NK-92 treated with Interleukin-12 subunit alpha and Interleukin-12 subunit beta, amount 100 ng/mL, for 24 hours (cell line): ENCODE measurements at places on chromosomes 2 and 18.

DNA sequence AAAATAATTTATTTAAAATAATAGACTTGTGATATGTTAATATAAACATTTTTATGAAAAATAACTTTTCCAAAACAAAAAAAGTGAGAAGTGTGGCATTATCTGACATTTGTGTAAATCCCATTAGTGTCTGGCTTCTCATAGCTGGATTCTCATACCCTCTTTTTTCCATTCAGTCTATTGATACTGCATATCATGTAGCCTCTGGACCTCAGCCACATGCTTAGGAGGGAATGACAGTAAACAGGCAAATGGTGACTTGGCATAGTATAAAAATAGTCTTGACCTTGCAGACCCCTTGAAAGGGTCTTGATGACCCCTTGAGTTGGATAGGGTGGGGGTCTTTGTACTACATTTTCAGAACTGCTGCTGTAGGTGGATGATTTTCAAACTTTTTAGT lies 29.2 kb downstream of the GALNT1 start:
- no peak for DNase-seq

- no peak for DNase-seq
Measured at GRCh38 chr18:37175727-37176620, 347.0 kb downstream of the KIAA1328 start.

DNA sequence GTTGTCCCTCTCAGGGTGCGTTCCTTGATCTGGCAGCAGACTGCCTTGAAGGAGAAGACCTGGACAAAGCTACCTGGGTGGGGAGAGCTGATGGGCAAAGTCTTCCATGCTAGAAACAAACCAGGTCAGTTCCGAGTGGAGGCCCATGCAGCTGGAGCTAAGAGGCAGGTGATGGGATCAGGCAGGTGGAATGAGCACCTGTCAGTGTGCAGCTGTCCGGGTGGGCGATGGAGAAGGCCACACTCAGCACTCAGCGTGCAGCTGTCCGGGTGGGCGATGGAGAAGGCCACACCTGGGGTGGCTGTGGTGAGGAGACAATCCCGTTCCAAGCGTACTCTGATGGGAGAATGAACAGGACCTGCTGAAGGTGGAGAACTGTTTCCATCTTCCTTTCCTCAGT lies 237.3 kb upstream of the MYT1L start:
- no peak for DNase-seq

- no peak for DNase-seq
Measured at GRCh38 chr18:49704334-49704733, 109.0 kb downstream of the ACAA2 start.

DNA sequence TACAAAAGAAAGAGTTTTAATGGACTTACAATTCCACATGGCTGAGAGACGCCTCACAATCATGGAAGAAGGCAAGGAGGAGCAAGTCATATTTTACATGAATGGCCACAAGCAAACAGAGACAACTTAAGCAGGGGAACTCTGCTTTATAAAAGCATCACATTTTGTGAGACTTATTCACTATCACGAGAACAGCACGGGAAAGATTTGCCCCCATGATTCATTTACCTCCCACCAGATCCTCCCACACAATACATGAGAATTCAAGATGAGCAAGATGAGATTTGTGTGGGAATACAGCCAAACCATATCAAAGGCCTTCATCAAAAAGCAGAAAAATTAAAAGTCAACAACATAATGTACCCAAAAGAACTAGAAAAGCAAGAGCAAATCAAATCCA lies 111.0 kb upstream of the RPRM start:
- no peak for DNase-seq

DNA sequence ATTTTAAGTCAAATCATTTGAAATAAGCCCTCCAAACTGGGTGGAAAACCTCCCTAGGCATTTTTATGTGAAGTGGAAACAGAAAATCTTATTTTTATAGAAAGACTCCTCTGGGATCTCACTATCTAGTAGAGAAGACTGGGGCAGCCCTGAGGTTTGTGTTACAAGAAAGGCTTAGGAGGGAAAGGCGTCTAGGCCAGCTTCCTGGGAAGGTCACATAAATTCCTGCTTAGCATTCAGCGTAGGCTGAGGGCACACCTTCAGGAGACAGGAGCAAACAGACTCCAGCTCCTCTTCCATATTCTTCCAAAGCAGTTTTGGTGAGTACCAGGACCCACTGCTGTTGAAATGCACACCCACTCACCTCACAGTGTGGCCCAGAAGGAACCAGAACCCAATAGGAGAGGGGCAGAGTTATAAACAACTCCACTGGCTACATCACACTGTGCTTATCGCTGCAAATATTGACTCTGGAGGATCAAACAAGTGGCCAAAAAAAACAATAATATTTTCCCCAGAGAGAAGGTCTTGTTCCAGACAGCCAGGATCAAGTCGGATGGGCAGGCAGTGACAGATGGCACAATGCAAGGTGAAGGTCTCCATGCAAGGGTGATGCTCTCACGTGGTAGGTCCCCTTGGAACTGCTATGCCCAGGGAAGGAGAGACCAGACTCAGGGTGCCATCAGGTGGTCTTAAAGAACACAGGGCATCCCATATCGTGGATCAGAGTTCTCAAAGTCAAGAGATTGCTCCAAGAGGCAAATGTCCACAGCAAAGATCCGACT lies 17.7 kb upstream of the IGFBP2 start:
- no peak for DNase-seq

DNA sequence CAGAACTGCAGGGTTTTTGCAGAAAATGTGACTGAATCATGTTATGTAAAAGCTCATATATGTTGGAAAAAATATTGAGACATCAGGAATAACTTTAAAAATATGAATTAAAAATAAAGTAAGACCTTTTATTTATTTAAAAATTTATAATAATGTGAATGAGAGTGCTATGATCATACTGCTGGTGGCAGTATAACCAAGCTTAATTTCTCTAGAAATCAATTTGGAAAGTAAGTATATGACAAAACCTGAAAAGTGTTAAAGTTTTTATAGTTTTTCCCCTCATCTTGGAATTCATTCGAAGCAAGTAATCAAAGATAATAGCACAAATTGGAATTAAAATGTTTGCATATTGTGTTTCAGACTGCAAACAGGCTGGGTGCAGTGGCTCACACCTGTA lies 7.5 kb downstream of the SLC39A10 start:
- no peak for DNase-seq

GRCh38 chr2:46891956-46892553 lies 23.6 kb downstream of the MCFD2 start:
- no peak for DNase-seq

- DNase-seq: no peak
Measured at GRCh38 chr2:216474925-216475670, 23.5 kb upstream of the RPL37A start.

- no peak for DNase-seq
Measured at GRCh38 chr2:46431481-46432235, 47.7 kb upstream of the TMEM247 start.

- DNase-seq: no peak
Measured at GRCh38 chr2:171712051-171712450, 24.8 kb downstream of the DYNC1I2 start.

- no peak for DNase-seq
Measured at GRCh38 chr2:220533485-220533884, 906.1 kb downstream of the SLC4A3 start.

DNA sequence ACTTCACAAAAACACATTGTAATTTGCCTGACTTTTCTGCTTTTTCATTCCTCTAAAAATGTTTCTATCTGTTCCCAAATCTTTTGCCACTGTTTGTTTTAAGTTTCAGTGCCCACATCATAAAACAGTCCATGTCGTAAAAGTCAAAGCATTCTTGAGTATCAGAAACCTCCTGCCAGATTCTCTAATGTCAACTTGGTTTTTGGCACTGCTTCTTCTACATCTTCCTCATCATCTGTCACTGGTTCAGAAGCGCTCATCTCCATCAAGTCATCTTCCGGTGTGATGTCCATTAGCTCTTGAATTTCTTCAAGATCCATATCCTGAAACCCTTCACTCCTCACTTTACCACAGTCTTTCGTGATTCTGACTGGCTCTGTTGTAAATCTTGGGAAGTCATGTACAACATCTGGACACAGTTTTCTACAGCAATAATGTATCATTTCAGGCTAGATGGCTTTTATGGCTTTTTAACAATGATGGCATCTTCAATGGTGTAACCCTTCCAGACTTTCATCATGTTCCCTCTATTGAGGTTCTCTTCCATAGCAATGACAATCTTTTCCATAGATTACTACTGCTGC lies 19.6 kb downstream of the CUL3 start:
- DNase-seq: no peak

DNA sequence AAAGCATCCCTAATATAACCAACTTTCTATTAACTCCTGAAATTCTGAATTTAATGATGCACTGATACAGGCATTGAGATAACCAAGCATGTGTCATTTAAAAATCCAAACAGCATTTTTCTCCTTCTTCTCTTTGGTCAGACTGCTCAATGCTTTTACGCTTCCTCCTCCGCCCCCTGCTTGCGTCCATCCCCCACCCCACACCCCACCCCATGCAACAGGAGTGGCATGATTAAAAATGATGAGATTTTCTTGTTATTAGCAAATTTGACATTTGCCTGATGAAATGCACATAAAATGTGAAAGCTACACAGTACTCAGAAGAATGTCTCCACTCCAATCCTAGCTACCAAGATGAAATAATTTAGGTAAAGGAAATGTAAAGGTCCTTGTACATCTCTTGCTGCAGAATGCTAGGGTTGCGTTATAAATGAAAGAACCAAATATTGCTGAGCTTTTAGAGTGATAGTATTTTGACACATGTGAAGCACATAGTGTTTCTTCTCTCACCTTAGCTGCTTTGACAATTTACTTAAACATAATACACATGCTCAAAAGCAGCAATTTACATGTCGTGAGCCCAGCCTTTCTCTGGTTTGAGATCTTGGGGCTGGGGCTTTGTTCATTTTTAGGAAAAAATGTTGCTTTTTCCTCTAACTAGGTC lies 263.8 kb downstream of the MEIS1 start:
- no peak for DNase-seq

DNA sequence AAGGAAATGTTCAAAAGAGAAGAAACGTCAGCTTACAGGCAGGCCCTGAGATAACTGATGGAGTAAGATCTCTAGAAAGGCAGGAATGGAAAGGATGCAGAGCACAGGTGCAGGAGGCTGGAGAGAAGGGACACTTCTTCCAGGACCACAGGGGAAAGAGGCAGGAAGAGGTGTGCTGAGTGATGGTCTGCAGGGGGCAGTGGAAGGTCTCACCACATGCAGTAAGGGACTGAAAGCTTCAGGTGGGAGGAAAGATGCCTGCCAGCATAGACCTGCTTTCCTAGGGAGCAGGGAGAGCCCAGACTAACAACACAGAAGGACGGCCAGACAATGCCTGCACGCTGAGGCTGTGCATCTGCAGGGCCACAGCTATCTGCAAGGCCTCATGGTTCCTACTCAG lies 156.8 kb downstream of the L3MBTL4 start:
- no peak for DNase-seq

- no peak for DNase-seq
Measured at GRCh38 chr2:43230351-43230885, 4.0 kb upstream of the ZFP36L2 start.

DNA sequence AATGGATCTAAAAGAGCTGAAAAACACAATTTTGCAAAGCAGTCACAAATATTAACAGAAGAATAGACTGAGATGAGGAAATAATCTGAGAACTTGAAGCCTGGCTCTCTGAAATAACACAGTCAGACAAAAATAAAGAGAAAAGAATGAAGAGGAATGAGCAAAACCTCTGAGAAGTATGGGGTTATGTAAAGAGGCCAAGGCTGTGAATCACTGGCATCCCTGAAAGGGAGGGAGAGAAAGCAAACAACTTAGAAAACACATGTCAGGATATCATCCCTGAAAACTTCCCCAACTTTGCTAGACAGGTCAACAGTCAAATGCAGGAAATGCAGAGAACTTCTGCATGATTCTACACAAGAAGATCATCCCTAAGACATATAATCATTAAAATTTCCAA lies 73.5 kb upstream of the LHCGR start:
- no peak for DNase-seq

GRCh38 chr2:170997893-170998597 lies 69.0 kb downstream of the GORASP2 start:
- DNase-seq: no peak

- DNase-seq: no peak
Measured at GRCh38 chr2:41933585-41934320, 114.1 kb upstream of the PKDCC start.

- DNase-seq: no peak
Measured at GRCh38 chr2:199443589-199444130, 14.1 kb downstream of the SATB2 start.

DNA sequence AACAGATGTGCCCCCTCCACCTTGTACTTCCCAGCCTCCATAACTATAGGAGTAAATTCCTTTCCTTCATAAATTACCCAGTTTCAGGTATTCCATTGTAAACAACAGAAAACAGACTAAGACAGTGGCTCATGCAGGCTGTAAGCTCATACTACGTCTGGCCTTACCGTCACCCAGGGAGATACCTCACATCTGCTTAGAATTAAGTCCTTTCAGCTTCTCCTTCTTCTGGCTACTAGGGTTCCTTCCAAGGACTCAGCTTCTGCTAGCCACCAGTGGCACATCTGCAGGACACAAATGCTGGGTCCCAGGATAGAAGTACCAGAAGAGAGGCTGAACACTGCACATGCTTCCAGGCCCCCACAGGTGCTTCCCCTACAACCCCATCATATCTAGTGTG lies 22.4 kb upstream of the FEZ2 start:
- no peak for DNase-seq

- no peak for DNase-seq
Measured at GRCh38 chr18:57043241-57043640, 103.6 kb upstream of the BOD1L2 start.

- DNase-seq: no peak
Measured at GRCh38 chr2:43754180-43754579, 19.7 kb upstream of the DYNC2LI1 start.

DNA sequence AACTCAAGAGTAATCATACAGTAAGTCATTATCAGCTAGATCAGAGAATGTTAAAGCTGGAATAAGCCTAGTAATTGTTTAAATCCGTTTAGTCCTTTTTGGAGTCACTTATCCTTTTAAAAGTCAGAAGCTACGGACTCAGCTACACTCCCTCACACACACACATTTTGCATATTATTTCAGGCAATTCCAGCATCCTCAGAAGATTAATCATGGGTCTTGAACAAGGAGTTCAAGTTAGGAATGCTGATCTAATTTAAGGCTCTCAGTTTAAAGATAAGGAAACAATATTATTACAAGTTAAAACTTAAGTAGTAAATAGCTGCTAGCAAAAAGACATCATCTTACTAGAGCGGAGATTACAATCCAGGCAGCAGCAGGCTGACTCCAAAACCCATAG lies 74.3 kb downstream of the GTF3C3 start:
- DNase-seq: no peak

DNA sequence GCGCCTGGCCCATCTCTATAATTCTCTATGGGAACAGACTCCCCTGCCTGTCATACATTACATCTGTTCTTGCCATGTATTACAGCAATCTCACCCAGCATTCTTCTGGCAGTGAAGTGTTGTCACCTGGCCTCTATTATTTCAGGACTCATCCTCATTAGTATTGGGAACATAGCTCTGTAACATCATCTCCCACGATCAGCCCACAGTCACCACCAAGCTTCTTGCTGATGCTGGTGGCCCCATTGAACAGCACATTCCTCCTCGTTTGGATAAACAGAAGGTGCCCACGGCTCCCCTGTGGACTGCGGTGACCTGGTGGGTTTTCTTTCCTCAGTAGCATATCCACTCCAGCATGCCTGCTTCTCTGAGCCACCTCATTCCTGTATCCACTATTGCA lies 21.5 kb downstream of the CHCHD5 start:
- DNase-seq: no peak

- DNase-seq: no peak
Measured at GRCh38 chr2:213290501-213290900, 6.2 kb downstream of the SPAG16 start.

GRCh38 chr18:72867746-72868584 lies at the start of gene NETO1:
Gene NETO1 (minus strand): TSS chr18:72867987. CDS start chr18:72867291, 696 bp downstream.
- DNase-seq: no peak
